Effector memory CD8-positive, alpha-beta T cell (primary cell): ENCODE measurements at places on chromosomes 11 and 22.

- DNase-seq = no peak
- no peak overlapping the region for H3K4me3 ChIP-seq
- H3K36me3 ChIP-seq = no peaks in the 10 kb centered on the region
- H3K27me3 ChIP-seq = peaks cover 76% of the 10 kb centered on the region
- H3K27ac ChIP-seq = no peak overlapping the region
These were observed 49.2 kb upstream of the SLC25A18 start for GRCh38 chr22:17514084-17514483.

- no peak overlapping the region for H3K4me3 ChIP-seq
- DNase-seq = no peak
- H3K36me3 ChIP-seq = no peaks in the 10 kb centered on the region
- H3K4me1 ChIP-seq = no peaks in the 10 kb centered on the region
- H3K27me3 ChIP-seq = no peaks in the 10 kb centered on the region
These were observed 628.8 kb upstream of the ANO5 start for GRCh38 chr11:21564095-21564494.

DNA sequence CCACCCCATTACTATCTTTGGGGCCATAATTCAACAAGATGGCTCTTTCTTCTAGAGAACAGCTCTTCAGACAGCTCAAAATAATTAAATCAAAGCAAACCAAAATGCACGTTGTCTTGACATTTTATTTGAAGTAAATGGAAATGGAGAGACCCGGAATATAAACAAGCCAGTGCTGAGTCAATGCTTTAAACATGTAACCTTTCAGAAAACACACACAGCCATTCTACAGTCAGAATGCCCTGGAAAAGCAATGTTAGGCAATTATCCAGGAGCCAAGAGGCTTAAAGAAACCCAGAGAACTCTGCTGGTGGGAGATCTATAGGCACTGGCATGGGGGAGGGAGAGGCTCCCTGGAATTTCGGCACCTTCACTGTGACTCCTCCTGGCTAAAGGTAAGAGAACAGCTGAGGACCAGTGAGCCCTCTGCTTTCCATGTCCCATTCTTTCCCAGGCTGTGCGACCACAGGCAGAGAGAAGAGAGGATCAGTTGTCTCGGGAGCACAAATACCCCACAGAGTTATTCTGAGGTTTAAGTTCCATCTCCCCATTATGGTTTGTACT, 254.0 kb upstream of the CCDC90B start:
- no peak for DNase-seq
- H3K36me3 ChIP-seq = no peaks in the 10 kb centered on the region
- no peak overlapping the region for H3K4me3 ChIP-seq
- H3K27ac ChIP-seq = no peak overlapping the region
- no peaks in the 10 kb centered on the region for H3K27me3 ChIP-seq

DNA sequence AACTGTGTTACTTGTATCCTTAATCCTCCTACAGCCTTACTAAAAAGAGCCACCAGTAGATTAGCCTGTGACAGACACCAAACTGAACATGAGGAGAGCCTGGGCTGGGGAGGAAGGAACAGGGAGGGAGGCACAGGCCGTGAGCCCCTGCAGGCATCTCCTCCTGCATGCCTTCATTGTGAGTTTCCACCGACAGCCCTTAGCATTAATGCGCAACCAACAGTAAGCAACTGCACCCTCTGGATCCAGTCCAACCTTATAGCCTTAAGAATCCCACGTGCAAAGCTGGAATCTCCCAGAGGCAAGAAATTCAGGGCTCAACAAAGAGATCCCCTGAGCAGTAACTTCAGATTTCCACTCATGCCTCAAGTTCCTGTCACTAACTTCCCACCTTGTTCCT, 84.6 kb downstream of the ETS1 start:
- H3K27ac ChIP-seq = peak overlapping the region; percentile 97
- H3K4me3 ChIP-seq = peak overlapping the region; percentile 96
- peaks cover 96% of the 10 kb centered on the region for H3K4me1 ChIP-seq
- H3K27me3 ChIP-seq = no peaks in the 10 kb centered on the region
- peaks cover 92% of the 10 kb centered on the region for H3K36me3 ChIP-seq

DNA sequence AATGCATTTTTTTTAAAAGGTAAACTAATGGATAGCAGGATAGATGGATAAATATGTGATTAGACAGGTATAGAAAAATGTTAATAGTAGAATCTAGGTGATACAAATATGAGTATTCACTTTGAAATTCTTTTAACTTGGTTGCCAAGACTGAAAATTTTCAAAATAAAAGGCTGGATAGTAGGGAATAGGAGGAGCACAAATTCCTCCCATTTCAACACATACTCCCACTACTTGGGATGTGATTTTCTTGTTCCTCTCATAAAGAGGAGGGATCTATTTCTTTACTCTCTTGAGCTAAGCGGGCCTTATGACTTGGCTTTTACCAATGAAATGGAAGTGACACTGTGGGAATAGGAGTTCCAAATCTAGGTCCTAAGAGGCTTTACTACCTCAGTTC, 35.9 kb downstream of the PIK3C2A start:
- H3K4me1 ChIP-seq = peaks cover 15% of the 10 kb centered on the region
- no peak overlapping the region for H3K4me3 ChIP-seq
- DNase-seq = no peak
- no peaks in the 10 kb centered on the region for H3K27me3 ChIP-seq
